ENCODE measurements at places on chromosomes 2 and 18. TPM values are rescaled to one million over a fixed set of nuclear protein-coding genes. Genes with fewer than 3 reads are reported as not detected.

Gene MRO
- total RNA-seq, result not detected

Gene GRB14
- total RNA-seq, result 6.0 TPM

Gene ALLC
- not detected for total RNA-seq

Gene CCBE1
- total RNA-seq, result 1.1 TPM

GRCh38 chr2:24080701-24081100, 3.9 kb downstream of the TP53I3 start:
- DNase-seq, result no peak

DNA sequence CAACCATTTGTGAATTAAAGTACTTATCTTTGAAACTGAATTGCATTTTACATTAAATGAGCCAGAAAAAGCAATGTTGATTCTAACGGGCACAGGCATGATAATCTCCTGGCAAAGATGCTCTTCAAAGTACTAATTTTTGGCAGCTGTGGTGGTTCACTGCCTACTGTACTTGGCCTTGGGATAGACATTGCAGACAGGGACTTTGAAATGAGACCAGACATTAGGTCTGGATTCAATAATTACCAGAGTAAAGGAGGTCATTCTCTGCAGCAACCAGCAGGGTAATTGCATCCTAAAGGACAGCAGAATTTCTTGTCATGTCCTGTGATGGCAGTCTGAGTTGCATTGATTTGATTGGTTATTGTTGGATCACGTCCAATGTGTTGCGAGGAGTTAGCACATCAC, 986.5 kb downstream of the TDRD15 start:
- DNase-seq, result no peak

- DNase-seq, result no peak
These were observed 763.2 kb upstream of the ZEB2 start for GRCh38 chr2:145283131-145283530.

- no peak for DNase-seq
These were observed 76.8 kb downstream of the PLA2R1 start for GRCh38 chr2:159985656-159986055.

- no peak for DNase-seq
These were observed 24.4 kb downstream of the SNTG2 start for GRCh38 chr2:975095-975494.

GRCh38 chr2:179125404-179125803, 75.5 kb upstream of the CCDC141 start:
- DNase-seq, result no peak

- no peak for DNase-seq
These were observed at the start of gene VWA3B for GRCh38 chr2:98086491-98087446. VWA3B (plus strand) TSS chr2:98087167; CDS start chr2:98093093, 5,926 bp downstream.

DNA sequence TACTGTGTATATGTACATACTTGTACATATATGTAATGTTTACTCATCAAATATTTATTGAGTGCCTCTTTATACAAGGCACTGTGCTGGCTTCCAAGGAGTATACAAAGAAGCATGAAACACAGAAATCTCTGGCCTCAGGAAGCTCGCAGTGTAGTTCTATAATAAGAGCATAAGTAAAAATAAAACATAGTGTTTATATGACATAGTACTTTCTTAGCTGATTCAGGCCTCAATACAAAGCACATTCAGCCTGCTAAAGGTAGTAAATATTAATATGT, 13.9 kb downstream of the STAMBP start:
- no peak for DNase-seq

DNA sequence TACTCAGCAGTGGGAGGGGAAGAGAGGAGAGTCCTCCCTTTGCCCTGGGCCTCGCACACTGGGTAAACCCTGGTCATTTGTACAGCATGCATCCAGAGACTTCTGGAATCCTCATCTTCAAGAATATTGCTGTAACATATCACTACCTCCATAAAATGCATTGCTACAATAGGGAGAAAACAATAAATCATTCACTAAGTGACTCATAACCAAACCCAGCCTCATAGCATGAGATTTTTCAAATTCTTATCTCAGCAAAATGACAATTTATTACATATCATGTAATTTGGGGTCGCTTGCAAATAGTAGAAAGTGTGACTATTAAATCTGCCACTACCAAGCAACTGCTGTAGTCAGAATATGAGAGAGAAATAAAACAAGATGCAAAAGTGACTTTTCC, 189.4 kb downstream of the ALK start:
- no peak for DNase-seq

DNA sequence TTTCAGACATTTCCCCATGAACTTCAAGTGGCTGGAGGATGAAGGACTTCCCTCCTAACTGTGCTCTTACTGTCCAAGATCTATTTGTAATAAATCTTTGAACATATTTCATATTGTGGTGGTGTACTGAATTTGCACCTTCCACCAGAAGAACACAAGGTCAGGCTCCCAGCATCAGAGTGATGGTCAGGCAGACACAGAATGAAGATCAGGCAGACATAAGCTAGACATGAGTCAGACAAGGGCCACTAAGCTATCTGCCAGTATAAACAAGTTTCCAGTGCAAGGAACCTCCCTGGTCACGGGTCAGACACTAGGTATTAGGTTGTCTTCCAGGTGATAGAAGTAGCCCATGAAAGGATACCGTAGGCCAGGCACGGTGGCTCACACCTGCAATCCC, 20.0 kb downstream of the AQP12B start:
- DNase-seq, result no peak

GRCh38 chr2:159073256-159073655, 104.8 kb downstream of the TANC1 start:
- DNase-seq, result peak; percentile 39

- DNase-seq, result no peak
These were observed 48.8 kb upstream of the PPP1CB start for GRCh38 chr2:28702878-28703277.

All from kidney epithelial cell (primary cell).